ENCODE measurements at places on chromosomes 13 and 19.
A peak's percentile ranks its signal among the peaks of the same experiment; 100 is the strongest.

DNA sequence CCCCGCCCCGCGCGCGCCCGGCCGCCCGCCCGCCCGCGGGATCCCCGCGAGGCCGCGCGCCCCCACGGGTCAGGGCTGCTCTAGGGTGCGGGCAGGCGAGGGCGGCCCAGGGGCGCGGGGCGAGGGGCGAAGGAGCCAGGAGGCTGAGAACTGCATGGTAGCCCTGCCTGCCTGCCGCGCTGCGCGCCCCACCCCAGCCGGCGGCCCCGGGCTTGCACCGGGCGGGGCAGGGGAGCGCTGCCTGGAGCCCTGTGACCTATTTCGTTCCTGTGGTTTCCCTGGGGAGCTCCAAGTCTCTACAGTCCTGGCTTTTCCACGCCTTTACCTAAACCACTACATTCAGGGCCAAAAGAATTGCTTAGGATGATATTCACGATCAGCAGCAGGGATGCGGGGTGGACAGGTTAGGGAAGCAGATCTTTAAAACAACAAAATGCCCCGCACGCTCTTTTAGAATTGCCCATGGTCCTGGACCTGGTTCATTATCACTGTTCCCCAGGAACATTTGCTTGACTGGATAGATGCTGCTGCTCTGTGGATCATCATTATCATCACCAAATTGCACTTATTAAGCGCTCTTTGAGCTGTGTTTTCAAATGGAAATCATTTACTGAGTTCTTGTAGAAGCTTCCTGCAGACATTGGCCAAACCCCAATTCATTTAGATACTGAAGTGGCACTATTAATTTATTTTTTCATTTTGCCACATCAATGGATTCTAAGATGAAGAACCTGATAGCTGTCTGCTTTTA, 421 bp upstream of the GPR12 start:
- no peak for DNase-seq

- DNase-seq, result no peak
Measured at GRCh38 chr19:54077334-54077733, 3.8 kb downstream of the TARM1 start.

- no peak for DNase-seq
Measured at GRCh38 chr19:51098365-51099046, 9.7 kb downstream of the CTU1 start.

DNA sequence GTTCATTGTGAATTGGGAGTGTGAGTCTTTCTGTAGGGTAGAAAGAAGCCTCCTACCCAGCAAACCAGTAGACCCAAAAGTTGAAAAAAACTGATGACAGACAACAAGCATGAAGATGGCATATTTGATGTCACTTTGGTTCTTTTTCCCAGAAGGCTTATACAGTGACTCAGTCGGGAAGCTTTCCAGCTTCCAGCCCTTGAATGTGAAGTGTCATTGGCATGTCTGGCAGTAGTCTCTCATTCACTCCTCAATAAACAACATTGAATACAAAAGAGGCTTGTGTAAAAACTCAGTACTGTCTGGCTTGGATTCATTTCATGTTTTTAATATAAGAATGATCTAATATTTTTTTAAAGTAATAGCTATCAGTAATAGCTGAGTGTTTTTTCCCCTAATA, 68.7 kb downstream of the IPO5 start:
- peak; percentile 97 for DNase-seq
